HFFc6 (cell line): ENCODE measurements at places on chromosomes 11 and 22. TPM values are rescaled to one million over a fixed set of nuclear protein-coding genes. Genes with fewer than 3 reads are reported as not detected.

DNA sequence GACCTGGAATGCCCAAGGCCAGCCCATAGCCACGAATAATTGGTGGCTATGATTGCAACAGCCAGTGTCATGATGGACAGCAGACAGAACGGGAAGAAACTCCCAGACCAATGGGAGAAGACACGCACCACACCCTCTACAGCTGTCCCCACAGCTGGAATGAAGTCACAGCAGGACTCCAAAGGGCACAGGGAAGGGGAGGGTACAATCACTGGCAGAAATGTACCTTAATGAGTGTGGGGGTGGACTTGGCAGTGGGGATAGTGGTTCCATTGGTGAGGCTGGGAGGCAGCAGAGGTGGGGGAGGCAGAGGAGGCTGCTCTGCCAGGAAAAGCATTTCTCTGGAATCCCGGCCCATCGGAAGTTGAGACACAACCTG is 52.9 kb downstream of the SGSM3 start:
- peaks cover 10% of the 10 kb centered on the region for H3K27me3 ChIP-seq
- no peak for DNase-seq
- peaks cover 13% of the 10 kb centered on the region; the same call in 1 of the 2 replicates for H3K36me3 ChIP-seq
- no peaks in the 10 kb centered on the region for H3K4me1 ChIP-seq
- H3K27ac ChIP-seq: no peak overlapping the region; the same call in 1 of the 2 replicates

- no peak overlapping the region for H3K27ac ChIP-seq
- peaks cover 1% of the 10 kb centered on the region; the same call in 1 of the 2 replicates for H3K27me3 ChIP-seq
- no peaks in the 10 kb centered on the region for H3K36me3 ChIP-seq
- H3K4me1 ChIP-seq: no peaks in the 10 kb centered on the region
- H3K4me3 ChIP-seq: no peak overlapping the region
- no peak for DNase-seq
These were observed 50.8 kb downstream of the PISD start for GRCh38 chr22:31611061-31611760.

DNA sequence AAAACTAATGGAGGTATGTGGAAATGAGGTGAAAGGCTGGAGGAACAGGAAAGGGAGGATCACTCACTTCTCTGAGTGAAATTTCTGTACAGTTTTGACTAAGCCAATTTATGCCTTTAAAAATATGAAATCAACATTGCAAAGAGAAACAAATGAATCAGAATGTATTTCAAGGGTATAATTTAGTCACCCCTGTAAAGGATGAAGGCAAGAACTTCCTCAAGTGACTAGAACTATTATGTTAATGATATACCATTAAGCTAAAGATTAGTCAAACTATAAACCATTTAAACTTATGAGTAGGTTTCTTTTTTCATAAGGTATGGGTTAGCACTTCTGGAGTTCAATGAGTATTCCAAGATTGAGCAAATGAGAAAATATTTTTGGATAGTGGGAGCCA is 184.5 kb upstream of the CHORDC1 start:
- DNase-seq: no peak
- no peak overlapping the region for H3K4me3 ChIP-seq
- H3K4me1 ChIP-seq: no peaks in the 10 kb centered on the region
- H3K27ac ChIP-seq: no peak overlapping the region
- H3K27me3 ChIP-seq: no peaks in the 10 kb centered on the region

GRCh38 chr11:3167143-3168119 is 2.3 kb upstream of the OSBPL5 start:
- peaks cover 13% of the 10 kb centered on the region for H3K27me3 ChIP-seq
- H3K36me3 ChIP-seq: no peaks in the 10 kb centered on the region
- H3K4me1 ChIP-seq: peaks cover 38% of the 10 kb centered on the region

- no peak overlapping the region for H3K27ac ChIP-seq
- peaks cover 22% of the 10 kb centered on the region for H3K4me1 ChIP-seq
- DNase-seq: no peak
- H3K27me3 ChIP-seq: no peaks in the 10 kb centered on the region; the same call in 1 of the 2 replicates
- H3K36me3 ChIP-seq: no peaks in the 10 kb centered on the region; the same call in 1 of the 2 replicates
- H3K4me3 ChIP-seq: no peak overlapping the region
These were observed 107.5 kb downstream of the USP35 start for GRCh38 chr11:78295991-78296930.

DNA sequence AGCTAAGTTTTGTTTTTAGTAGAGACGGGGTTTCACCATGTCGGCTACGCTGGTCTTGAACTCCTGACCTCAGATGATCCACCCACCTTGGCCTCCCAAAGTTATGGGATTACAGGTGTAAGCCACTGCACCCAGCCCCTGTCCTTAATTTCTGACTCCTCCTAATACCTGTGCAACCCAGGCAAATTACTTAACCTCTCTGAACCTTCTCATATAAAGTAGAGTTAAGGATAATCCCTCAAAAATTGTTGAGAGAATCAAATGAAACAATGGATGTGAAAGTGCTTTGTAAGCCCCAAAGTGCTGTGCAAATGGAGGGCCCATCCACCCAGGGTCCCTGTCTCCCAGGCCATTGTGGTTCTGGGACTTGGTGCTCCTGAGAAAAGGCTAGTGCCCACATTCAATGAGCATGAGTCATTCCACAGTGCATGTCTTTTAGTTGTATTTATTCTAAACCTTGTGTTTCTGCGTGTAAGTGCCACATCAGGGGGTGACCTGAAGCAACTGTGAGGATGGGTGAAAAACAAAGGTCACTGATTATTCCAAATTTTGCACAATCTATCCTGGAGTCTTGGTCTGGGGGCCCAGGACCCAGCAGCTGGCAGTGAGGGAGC is 61.4 kb upstream of the PTPRJ start:
- no peaks in the 10 kb centered on the region for H3K36me3 ChIP-seq
- peak; percentile 29 for DNase-seq
- H3K27me3 ChIP-seq: peaks cover 5% of the 10 kb centered on the region; the same call in 1 of the 2 replicates
- peak overlapping the region; percentile 64 for H3K4me3 ChIP-seq
- H3K4me1 ChIP-seq: peaks cover 46% of the 10 kb centered on the region

The CCDC89 gene
- 1.4 and 2.8 TPM in 2 replicates for total RNA-seq

The OR51B4 gene
- total RNA-seq: not detected in 3 replicates

The OR52R1 gene
- total RNA-seq: not detected in 3 replicates
